Fibroblast of lung (primary cell): ENCODE measurements at places on chromosomes 6 and 20. TPM values are rescaled to one million over a fixed set of nuclear protein-coding genes. Genes with fewer than 3 reads are reported as not detected.

The SPDEF gene
- total RNA-seq: under 0.01 TPM in 2 replicates

The LAMP5 gene
- total RNA-seq: 2.1 and 2.6 TPM in 2 replicates

The SLC13A3 gene
- total RNA-seq: 4.1 and 5.6 TPM in 2 replicates

The POU3F2 gene
- total RNA-seq: not detected in 2 replicates

The HDGFL1 gene
- total RNA-seq: not detected in 2 replicates

The SRMS gene
- not detected in 2 replicates for total RNA-seq

The ERVFRD-1 gene
- not detected in 2 replicates for total RNA-seq

The UNC93A gene
- total RNA-seq: not detected in 2 replicates

The CPXM1 gene
- 0.50 and 10.3 TPM in 2 replicates for total RNA-seq

The KIF6 gene
- total RNA-seq: 0.77 and 0.83 TPM in 2 replicates
